Tongue (tissue), 3 donors: ENCODE measurements at places on chromosomes 1 and 21.
A peak's percentile ranks its signal among the peaks of the same experiment; 100 is the strongest.

GRCh38 chr1:64691626-64692025 is 53.2 kb upstream of the RAVER2 start:
- no peak for DNase-seq

- DNase-seq = peak; percentile 70
Measured at GRCh38 chr1:27402349-27402754, 9.9 kb downstream of the GPR3 start.

GRCh38 chr1:74952786-74953185 is 181.4 kb upstream of the LHX8 start:
- DNase-seq = no peak

GRCh38 chr1:6912518-6912917 is 127.3 kb downstream of the CAMTA1 start:
- no peak for DNase-seq

- DNase-seq = no peak
Measured at GRCh38 chr1:228471762-228472398, 15.3 kb upstream of the RNF187 start.

DNA sequence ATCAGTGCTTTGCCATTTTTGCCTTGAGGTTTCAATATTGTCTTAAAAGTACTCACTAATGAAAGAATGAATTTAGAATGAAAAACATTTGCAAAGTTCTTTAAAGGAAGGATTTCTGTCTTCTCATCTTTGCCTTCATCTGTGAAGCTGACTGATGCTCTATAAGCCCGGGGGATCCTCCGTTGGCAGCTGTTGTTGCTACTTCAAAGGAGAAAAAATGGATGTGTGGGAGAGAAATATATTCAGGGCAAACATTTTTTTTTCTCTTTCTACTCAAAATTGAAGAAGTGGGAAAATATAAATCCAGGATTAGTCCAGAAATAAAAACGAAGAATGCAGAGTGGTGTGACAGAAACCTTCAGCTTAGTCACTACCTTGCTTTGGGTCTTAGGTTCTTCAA is 142.5 kb downstream of the OLFM3 start:
- DNase-seq = no peak

GRCh38 chr1:10980841-10981727 is 31.4 kb upstream of the TARDBP start:
- DNase-seq = no peak

GRCh38 chr1:235933766-235934116 is 67.0 kb upstream of the LYST start:
- no peak for DNase-seq
